ENCODE measurements at places on chromosomes 11 and 22.

DNA sequence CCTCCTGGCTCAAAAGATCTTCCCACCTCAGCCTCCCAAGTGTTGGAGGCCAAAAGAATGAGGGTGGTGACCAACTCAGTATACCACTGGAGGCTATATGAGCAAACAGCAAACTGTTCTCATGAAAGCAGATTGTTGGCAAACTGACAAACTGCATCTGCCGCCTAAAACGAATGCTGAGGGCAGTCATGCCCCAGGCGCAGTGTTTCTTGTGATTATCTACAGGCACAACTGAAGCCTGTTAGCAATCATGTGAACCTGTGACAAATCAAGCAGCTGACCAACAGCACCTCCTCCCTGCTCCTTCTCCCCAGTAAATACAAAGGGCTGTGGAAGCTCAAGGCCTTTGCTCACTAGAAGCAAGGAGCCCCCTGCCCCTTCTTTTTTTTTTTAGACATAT is 47.8 kb downstream of the BTBD10 start:
- no peak for DNase-seq

DNA sequence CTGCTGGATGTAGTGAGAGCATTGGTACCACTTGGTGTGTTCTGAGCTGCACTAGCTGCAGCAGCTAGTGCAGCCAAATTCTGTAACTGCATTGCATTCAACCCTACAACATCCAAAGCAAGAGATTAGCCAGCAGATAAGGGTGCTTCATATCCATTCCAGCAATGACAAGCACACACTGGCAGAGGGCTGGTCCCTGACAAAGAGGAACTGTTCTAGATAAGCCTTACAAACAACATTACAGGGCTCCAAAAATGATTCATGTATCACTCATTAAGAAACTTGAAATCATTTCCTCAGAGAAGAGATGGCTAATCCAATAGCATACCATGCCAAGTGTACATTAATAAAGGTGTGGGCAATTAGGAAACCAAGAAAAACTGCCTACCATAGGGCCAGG is 28.4 kb upstream of the RAPSN start:
- no peak for DNase-seq

- DNase-seq = no peak
Observed at GRCh38 chr22:41731609-41732008, 32.3 kb downstream of the MEI1 start.

- DNase-seq = no peak
Observed at GRCh38 chr11:78338138-78338537, 79.5 kb downstream of the GAB2 start.

DNA sequence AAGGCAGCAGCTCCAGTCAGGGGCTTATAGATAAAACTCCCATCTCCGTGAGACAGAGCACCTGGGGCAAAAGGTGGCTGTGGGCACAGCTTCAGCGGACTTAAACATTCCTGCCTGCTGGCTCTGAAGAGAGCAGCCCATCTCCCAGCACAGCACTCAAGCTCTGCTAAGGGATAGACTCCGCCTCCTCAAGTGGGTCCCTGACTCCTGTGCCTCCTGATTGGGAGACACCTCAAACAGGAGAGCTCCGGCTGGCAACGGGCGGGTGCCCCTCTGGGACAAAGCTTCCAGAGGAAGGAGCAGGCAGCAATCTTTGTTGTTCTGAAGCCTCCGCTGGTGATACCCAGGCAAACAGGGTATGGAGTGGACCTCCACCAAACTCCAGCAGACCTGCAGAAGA is 279.4 kb downstream of the LARGE1 start:
- DNase-seq = no peak

DNA sequence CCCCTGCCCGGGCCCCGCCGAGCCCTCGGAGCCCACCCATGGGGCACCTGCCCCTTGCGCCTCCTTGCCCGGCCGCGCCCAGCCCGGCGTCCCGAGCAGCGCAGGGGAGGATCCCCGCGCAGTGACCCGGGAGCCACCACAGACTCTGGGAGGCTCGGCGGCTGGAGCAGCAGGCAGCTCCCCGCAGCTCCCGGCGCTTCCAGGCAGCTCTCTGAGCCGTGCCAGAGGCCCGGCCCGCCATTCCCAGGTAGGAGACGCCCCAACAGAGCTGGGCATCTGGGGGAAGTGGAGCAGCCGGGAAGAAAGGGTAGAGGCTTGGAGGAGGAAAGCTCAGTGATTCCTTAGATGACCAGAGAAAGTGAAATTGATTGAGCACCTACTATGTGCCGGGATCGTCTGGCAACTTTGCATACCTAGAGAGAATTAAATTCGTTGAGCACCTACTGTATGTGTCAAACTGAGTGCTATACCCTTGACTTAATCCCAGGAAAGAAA is 670 bp downstream of the RASD2 start:
- no peak for DNase-seq

GRCh38 chr11:117011541-117011898 is 86.7 kb downstream of the SIK3 start:
- DNase-seq = no peak

- DNase-seq = no peak
Observed at GRCh38 chr11:65785319-65786007, 1.4 kb upstream of the OVOL1 start.

- DNase-seq = no peak
Observed at GRCh38 chr22:29734838-29735237, 15.0 kb downstream of the CABP7 start.

DNA sequence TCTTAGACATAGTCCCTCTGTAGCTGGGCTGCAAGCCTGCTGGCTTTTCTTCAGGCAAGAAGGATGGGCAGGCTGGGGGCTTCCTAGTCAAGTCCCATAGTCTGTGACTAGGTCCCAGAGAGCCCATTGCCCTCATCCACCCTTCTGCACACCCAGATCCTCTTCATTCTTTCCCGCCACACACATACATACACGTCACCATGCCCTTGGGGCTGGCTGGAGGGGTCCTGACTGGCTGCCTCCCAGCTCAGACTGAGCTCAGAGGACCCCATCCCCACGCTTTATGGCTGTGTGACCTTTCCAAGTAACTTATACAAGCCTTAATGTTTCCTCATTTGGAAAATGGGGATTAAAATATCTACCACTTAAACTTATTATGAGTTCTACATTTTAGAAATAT is 13.5 kb upstream of the PPFIBP2 start:
- DNase-seq = no peak

DNA sequence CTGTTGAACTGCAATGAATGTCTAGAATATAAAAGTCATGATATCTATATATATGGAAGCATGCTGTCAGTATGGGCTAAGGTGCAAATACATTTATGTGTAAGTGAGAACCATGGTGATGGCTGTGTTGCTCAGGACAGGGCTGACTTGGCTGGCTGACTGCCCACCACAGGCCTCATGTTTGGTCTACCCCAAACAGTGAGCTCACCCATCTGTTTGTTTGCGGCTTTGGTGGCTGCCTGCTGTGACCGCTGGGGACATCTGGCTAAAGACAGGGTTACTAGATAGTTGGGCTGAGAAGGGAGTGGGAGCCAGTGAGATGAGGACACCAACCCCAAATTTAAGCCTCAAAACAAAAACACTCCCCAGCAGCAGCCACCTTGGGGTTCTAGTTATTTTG is 6.3 kb downstream of the CD44 start:
- DNase-seq = peak; percentile 65

DNA sequence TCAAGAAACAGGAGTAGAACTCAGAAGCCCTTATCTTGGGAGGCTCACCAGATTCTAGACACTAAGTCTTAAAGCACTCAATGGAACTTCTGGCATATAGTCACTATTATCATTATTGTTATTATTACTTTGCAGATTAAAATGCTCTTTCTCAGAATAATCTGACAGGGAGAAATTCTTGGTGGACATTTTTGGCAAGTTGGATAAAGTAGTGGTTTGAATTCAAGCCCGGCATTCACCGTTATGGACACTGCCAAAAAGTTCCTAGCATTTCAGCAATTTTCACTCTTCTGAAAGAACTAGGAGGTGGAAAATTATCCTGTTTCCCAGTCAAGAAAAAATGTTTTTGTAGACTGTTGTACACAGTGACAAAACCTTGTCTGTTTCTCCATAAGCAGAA is 179.6 kb upstream of the ISX start:
- no peak for DNase-seq

DNA sequence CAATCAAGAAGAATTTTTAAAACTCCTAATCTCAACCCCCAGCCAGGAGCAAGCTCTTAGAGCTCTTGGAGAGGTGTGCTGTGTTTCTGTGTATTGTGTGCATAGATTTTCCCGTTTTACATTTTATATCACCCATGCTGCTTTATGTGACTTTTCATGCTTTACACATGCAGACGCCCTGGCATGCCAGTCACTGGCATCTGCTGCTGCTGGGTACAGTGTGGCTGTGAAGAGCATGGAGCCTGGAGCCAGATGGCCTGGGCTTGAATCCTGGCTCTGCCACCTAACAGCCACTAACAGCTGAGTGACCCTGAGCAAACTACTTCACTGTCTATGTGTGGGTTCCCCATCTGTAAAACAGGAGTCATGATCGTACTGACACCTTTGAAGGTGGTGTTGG is 23.1 kb downstream of the POLR3H start:
- no peak for DNase-seq

DNA sequence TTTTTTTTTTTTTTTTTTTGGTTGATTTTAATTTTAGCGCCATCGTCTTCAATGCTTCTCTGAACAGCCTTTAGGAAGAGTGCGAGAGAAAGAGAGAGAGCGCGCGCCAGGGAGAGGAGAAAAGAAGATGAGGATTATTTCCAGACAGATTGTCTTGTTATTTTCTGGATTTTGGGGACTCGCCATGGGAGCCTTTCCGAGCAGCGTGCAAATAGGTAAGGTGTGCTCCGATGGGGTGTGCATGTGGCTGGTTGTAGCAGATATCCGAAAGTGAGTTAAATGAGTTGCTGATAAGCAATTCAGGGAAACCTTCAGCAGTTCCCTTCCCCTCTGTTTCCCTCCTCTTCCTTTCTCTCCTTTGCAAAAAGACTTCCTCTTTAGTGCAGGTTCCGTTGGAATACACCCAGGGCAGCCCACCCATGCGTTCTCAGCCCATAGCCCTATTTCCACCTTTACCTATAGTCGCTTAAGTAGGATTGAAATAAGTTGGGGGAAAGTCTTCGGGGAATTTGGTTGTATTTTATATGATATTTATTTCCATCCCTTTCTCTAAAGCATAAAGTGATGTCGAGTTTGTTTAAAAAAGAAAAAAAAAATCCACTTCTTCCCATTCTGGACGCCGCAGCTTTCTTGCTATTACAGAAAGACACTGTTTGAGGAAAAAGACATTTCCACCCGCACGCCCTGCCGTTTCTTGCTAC is 1.1 kb downstream of the GRIA4 start:
- no peak for DNase-seq

- no peak for DNase-seq
Observed at GRCh38 chr11:116929414-116930090, 92.1 kb upstream of the APOA1 start.

GRCh38 chr11:47514825-47515647 is 37.9 kb downstream of the CELF1 start:
- DNase-seq = peak; percentile 18

DNA sequence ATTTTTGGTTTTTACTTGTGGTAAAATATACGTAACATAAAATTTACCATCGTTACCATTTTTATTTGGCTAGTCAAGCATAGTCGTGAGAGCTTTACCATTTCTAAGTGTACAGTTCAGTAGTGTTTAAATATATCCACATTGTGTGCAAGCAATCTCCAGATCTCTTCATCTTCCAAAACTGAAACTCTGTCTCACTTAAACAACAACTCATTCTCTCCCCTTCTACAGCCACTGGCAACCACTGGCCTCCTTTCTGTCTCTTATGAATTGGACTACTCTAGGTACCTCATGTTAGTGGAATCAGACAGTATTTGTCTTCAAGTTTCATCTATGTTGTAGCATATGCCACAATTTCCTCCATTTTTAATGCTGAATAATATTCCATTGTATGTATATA is 37.4 kb downstream of the SMC1B start:
- no peak for DNase-seq

DNA sequence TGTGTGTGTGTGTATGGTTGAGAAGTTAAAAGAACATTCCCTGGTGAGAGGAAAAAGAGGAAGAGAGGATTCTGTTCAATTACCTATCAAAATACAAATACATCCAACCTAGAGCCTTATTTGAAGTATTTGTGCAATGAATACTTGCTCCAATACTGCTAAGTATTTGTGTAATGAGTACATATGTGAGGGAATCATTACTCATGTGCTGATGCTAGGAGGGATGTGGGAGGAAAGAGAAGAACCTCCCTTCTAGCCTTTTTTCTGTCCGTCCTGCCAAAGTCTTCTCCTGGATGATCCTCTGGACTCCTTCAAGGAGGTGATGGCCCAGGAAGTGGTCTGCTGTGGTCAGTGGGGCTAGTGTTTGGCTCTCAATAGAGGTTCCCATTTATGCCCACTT is 36.0 kb upstream of the ACCSL start:
- no peak for DNase-seq

- DNase-seq = no peak
Observed at GRCh38 chr11:21769188-21769587, 423.7 kb upstream of the ANO5 start.

- no peak for DNase-seq
Observed at GRCh38 chr11:35174666-35175065, 35.7 kb downstream of the CD44 start.

DNA sequence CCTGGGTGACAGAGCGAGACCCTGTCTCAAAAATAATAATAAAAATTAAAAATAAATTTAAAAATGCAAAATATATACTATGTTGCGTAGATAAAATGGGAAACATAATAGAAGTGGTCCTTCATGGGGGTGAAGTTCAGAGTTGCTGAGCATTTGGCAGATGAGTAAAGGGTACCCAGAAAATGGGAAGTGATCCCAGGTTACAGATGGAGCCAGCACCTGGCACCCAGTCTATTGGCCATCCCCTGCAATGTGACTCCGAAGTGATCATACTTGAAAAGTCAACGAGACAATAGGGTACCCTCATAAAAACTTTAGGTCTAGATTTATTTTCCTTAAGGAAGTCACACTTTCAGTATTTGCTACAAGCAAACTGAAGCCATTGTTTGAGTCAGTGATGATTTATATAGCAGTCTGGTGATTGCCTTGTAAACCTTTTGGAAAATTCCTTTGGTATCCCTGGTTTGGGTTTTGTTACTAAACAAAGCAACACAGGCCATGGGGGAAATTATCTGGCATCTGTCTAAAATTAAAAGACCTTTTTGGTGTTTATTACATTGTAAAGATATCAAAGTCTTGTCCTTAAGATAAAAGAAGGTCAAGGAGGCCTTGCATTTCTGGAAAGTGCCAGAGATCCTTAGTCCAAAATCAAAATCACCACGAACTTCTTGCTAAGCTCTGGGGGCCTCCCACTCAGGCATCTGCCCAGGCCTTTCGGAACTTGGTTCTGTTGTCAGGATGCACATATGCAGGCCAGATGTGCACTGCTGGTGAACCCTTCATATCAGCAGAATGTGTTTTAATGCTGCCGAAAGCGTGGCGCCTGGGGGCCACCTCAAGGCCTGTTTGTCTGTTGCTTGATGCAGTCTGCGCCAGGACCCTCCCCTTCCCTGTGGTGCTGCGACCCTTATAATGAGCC is 4.3 kb downstream of the SMARCB1 start:
- DNase-seq = no peak

DNA sequence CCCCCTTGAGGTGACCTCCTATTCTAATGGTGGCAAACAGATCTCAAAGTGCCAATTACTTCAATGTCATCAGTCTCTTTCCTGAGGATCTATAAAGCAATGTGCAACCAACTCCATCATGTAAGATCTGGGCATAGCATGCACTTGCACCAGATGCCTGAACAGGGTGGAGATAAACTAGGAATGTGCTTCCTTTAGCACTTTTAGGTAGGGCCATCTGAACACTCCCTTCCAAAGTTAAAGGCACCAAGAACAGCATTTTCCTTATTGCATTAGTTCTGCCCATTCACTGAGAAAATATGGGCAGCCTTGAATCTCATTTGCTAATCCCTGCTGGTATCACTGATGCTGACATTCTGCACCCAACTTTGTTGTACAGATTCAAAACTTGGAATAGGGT is 112.0 kb downstream of the SGSM3 start:
- DNase-seq = no peak

GRCh38 chr11:45930031-45930794 is 7.8 kb downstream of the LARGE2 start:
- peak; percentile 59 for DNase-seq
